ENCODE measurements at places on chromosomes 7 and 10.

DNA sequence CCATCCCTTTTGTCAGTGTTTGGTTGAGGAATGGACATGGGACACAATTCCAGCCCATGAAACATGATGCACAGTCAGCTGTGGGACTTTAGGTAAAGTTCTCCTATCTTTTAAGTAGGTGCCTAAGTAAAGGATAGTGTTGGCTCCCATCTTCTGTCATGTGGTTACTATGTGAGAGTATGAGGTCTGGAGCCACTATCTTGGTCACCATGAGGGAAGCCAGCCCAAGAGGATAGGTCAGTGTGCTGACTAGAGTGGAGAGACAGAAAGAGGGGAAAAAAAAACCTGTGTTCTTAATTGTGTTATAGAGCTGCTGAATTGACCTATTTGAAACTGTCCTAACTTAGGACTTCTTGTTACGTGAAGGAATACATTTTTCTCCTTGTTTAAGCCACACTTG is 89.7 kb upstream of the NAMPT start:
- DNase-seq = no peak

- no peak for DNase-seq
These were observed 163.8 kb upstream of the KLF14 start for GRCh38 chr7:130897515-130898419.

DNA sequence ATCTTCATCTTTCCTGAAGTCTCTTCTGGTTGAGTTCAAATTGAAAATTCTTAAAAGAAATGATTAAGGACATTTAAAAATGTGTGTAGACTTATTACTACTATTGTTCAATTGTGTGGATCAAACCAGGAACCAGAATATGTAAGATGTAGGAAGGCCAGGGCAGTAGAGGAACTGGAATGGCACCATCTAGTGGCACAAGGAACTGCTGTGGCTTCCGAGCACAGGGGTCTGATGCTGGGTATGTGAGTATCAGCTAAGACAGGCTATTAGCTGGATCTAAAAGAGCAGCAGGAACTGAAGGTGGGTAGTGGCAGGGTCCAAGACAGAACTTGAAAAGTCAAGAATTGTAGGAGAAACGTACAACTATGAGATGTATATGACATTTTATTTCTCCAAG is 247.3 kb downstream of the SEMA3A start:
- DNase-seq = no peak

GRCh38 chr7:68914006-68914405 is 684.3 kb upstream of the AUTS2 start:
- DNase-seq = no peak

- DNase-seq = no peak
These were observed 87.7 kb upstream of the PITRM1 start for GRCh38 chr10:3260066-3260834.

GRCh38 chr10:62121187-62121530 is 147.5 kb downstream of the RTKN2 start:
- DNase-seq = no peak

Data from AG10803 (cell line).